ENCODE measurements at places on chromosomes 6 and 20.

GRCh38 chr20:22408521-22409402, 175.6 kb downstream of the FOXA2 start:
- no peak for DNase-seq

- no peak for DNase-seq
These were observed 717.8 kb downstream of the EPM2A start for GRCh38 chr6:145017516-145017915.

DNA sequence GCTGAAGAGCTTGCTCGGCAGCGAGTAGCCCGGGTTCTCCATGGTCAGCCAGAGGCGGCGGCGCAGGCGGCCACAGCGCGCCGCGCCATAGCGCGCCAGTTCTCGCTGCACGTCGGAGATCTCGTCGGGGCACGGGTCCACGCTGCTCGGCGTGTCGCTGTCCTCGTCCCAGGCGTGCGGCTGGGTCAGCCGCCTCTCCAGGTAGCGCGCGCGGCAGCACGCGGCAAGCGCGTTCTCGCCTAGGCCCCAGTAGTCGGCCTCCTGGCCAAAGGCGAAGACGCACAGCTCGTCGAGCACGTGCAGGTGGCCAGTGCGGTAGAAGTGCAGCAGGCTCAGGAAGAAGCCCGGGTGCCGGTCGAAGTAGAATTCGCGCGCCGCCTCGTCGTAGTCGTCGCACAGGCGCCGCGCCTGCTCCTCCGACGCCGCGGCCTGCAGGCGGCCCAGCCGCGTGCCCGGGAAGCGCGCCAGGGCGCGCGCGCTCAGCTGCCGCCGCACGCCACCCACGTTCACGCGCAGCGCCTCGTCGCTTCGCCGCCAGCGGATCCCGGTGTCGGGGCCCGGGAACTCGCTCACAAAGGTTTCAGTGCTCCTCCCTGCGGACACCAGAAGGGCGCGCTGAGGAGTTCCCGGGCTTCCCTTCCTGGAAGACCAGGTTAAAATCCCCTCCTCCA, 2.7 kb downstream of the KCNS1 start:
- DNase-seq = no peak

DNA sequence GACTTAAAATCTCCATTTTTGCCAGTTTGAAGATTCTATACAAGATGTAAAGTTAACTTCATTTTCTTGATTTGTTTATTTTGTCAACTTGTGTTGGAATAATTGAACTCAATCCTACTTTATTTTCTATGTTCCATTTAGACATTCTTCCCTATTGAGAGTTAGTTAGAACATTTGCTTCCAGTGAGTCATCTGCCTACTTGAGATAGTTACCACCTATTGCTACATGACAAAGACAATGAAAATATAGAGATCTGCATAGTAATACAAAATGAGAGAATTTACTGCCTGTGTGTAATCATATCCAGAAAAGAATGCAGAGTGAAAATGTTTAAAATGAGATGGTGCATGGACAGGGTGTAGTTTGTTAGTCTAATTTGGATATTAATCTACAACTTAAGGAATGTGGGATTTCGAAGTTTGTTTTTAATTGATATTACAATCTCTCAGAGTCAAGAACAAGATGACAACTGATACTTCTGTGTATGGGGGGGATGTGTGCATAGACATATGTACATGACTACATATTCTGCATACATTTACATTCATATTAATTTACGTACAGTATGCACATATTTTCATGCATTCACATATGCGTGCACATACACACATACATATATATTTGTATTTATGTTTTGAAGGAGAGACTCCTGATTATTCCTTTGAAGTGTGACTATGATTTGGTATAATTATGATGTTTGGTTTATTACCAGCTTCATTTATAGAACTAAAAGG, 420.1 kb downstream of the NKAIN2 start:
- no peak for DNase-seq

GRCh38 chr20:23152308-23152892, 66.3 kb upstream of the CD93 start:
- peak; percentile 57 for DNase-seq

GRCh38 chr20:58664883-58665282, 13.8 kb downstream of the STX16 start:
- DNase-seq = no peak

GRCh38 chr6:108383981-108384380, 89.1 kb downstream of the AFG1L start:
- DNase-seq = no peak

GRCh38 chr6:32107406-32107805, 1.7 kb downstream of the TNXB start:
- no peak for DNase-seq

DNA sequence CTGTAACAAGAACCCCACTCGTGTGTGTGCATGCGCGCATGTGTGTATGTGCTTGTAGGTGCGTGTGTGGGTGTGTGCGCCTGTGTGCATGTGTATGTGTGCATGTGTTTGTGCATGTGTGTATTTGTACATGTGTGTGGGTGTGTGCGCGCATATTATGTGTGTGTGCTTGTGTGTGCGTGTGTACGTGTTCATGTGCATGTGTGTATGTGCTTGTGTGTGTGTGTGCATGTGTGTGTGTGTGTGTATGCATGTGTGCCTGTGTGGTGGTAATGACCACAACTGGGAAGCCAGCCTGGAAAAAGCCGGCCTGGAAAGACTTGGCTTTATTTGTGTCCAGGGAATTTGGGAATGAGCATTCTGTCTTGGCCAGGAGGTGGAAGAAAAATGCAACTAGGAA, 157.5 kb downstream of the PAX1 start:
- no peak for DNase-seq

DNA sequence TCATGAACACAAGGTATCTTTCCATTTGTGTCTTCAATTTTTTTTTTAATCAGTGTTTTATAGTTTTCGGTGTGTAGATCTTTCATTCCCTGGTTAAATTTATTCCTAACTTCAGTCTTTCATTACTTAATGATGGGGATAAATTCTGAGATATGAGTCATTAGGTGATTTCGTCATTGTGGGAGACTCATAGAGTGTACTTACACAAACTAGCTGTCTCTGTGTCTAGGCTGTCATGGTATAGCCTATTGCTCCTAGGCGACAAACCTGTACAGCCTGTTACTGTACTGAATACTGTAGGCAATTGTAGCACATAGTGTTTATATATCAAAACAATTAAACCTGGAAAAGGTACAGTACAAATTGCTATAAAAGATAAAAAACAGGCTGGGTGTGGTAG, 42.1 kb downstream of the SMAP1 start:
- peak; percentile 33 for DNase-seq

DNA sequence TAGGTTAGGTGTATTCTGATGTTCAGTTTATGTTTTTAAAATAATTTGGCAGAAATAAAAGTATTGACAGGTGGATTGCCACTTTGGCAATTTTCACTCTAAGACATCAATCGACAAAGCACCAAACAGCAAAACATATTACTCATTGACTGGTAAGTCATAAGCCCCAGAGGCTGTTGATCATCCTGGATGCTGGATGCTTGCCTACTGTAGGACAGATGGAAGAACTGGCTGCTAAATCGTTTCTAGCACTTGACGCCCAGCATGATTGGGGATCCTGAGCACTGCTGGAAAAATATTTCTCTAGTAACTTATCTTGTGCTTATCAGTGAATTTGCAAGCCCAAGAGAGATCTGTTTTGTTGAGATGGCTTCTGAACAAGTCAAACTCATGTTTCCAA, 1001.9 kb upstream of the FLRT3 start:
- no peak for DNase-seq

DNA sequence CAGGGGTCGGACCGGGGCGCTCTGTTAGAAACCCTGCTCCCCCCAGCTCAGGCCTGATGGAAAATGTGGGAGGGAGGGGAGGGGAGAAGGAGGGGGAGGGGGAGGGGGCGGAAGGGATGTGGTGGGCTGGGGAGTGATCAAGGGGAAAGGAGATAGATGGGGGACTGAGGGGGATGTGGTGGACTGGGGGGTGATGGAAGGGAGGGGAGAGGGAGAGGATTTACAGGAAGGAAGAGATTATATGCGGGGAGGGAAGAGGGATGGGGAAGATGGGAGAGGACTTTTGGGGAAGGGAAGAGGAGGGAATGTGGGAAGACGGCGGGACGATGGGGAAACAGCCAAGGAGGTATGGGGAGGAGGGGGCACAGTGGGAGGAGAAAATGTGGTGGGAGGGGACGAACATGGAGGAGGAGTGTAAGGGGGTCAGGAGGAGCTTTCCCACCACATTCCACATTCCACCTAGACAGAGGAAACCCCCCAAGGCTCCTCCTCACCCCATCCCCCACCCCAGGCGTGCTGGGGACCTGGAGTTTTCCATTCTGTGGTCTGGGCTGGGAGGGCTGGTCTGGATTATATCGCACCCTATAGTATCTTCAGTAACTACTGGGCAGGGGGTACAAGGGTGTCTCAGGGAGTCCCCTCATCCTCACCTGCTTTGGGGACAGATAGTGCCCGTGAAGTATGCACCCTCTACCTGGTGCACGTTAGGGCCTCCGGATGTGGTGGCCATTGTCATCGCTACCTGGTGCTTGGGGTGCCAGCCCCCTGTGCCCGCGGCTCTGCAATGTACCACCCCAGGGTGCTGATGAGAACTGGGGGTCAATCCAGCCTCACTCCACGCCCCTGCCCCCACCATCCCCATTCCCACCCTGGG, 578 bp upstream of the PTGIS start:
- no peak for DNase-seq

GRCh38 chr6:168101590-168102314, 22.7 kb upstream of the FRMD1 start:
- DNase-seq = no peak

DNA sequence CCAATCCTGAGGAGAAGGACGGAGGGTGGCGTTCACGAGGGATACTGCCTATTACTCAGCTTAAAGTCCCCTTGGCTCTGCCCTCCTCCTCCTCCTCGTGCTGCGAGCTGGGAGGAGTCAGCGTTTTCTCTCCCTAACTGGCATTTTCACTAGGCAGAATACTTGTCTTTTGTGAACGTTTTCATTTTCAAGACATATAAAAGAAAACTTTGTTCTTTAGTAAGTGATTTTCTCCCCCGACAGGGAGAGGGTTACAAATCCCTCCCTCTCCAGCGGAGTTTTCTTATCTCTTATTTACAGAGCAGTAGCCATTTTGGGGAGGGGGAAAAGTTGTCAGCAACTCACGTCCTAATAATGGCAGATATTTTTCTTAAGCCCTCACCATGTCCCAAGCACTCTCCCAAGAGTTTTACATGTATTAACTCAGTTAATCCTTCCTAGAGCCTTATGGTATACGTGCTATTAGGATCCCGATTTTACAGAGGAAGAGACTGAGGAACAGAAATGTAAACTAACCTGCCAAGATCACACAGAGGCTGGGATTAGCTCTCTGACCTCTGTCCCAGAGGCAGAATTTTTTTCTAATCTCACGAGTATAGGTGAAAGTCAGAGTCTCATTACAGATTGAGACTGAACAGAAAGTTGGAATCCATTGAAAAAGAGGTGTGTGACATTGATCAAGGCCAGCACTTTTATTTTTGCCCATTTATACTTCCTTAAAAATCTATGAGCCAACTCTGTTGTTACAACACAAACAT, 30.0 kb upstream of the ZNF217 start:
- DNase-seq = no peak

GRCh38 chr20:38001981-38002380, 31.3 kb downstream of the TTI1 start:
- DNase-seq = no peak

- no peak for DNase-seq
These were observed 194.7 kb upstream of the RREB1 start for GRCh38 chr6:6912817-6913744.

DNA sequence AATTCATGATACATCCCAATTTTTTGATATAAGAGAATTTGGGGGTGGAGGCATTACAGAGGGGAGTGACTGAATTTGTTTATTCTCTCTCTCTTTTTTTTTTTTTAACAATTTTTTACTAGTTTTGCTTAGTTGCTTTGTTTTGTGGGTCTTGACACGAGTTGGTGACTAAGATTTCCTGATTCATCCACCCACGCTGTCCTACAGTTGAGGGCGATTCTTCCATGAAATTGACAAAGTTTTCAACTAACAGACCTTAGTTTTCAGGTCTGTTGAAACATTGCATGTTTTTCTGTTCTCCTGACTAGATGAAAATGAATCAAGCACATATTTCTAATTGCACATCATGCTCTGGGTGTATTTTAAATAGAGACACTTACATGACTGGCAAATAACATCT, 613.8 kb downstream of the TFAP2B start:
- no peak for DNase-seq

GRCh38 chr6:44128020-44128917, 915 bp downstream of the TMEM63B start:
- DNase-seq = no peak

DNA sequence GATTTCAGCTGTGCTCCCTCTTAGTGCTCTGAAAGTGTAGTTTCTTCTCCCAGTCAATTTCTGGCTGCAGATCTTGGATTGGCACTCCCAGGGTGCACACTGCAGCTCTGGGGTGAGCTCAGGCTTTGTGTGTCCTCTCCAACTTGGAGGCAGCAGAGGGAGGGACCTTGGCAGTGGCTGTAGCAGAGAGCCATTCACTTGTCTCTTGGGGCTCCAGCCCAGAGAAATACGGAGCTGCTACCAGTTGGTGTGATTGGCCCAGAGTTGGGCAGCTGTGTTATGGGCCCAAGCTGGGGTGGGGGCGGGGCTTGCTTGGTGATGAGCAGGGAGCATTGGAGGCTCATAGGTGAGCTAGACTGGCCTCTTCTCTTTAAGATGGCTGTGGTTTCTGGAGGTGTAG, 65.9 kb downstream of the KLHL32 start:
- DNase-seq = no peak

- no peak for DNase-seq
These were observed 102.3 kb downstream of the SH3BGRL2 start for GRCh38 chr6:79733388-79733787.

DNA sequence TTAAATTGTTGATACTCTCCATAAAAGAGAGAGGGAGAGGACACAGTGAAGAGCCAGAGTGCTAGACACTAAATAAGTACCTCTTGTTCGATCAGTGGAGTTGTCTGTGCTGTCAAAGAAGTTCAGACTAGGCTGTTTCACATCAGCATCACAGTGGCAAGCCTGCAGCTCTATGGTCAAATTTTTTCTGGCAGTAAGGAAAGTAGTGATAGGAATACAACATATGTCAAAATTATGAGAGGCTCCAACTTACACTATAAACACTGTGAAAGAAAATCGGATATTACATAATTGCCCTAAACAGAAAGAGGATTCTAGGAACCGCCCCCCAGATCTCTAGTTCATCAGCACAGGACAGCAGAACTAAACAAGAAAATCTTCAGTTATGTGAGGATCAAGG, 23.1 kb downstream of the DNAH8 start:
- DNase-seq = no peak

GRCh38 chr6:129844118-129844891, 16.8 kb downstream of the TMEM244 start:
- peak; percentile 50 for DNase-seq

DNA sequence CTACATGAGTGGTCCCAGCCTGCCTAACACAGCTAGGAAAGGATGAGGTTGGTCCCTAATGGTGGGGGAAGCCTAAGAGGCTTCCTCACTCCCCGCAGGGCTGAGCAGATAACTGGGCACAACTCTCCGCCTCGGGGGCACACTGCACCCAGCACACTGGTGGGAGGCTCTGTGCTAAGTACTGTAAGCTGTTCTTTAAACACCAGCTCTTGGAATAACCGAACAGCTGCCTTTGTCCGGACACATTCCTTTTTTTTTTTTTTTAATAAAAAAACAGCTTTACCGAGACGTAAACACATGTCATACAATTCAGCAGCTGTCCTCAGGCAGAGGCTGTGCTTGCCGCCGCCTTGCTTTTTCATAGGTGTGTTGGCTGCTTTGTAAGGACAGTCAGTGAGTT, 6.9 kb downstream of the PSMG4 start:
- DNase-seq = no peak
